ENCODE measurements at places on chromosomes 2 and 18.
A peak's percentile ranks its signal among the peaks of the same experiment; 100 is the strongest.

DNA sequence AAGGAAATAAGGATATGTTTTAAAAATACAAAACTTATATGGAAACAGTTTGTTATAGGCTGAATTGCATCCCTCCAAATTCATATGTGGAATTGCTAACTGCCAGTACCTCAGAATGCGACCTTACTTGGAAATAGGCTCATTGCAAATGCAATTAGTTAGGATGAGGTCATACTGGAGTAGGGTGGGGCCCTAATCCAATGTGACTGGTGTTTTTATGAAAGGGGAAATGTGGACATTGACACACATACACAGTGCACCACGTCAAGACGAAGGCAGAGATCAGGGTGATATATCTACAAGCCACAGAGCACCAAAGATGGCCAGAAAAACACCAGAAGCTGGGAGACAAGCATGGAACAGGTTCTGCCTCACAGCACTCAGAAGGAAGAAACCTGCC is 494.2 kb downstream of the TSN start:
- DNase-seq = no peak

DNA sequence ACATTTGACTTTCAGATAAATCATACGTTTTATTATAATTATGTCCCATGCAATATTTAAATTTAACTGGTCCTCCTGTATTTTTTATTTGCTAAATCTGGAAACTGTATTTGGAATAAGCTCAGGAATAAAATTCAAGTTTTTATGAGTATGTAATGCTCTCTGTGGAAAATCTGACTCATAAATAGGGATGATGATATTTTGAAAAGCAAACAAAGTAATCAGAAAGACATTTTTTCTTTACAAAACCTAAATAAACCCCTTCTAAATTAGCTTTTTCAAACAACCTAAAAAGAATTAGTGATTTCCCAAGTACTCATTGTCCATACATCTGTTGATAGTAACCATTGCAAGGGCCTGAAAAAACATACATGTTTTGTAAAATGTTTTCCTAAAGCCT is 41.1 kb downstream of the ASB1 start:
- DNase-seq = peak; percentile 75

DNA sequence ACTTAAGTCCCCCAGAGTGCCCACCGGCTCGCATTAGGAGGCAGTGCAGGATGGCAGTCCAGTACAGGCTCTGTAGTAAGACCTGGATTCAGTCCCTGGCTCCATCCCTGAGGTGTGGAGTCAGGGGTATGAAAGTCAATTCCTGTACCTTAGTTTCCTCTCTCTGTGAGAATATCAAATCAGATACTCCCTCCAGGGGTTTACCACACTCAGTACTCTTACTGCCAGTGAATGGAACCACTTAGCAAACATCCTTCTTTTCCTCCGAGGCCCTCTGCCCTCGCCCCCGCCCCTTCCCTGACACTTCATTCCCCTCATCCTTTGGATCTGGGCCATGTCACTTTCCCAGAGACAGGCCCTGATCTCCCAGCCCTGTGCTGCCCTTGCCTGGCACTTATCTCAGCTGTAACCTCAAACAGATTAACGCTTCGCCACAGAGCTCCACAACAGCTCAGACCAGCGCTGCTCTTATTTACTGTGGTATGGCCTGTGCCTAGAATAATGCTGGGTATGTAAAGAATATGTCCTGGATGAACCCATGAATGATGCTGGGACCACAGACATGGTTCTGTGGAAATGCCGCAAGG is 159.0 kb upstream of the TMEM200C start:
- DNase-seq = no peak

- DNase-seq = no peak
These were observed 71.2 kb downstream of the CD226 start for GRCh38 chr18:69876490-69876889.

Measured in fibroblast of gingiva (primary cell).